Stimulated activated CD8-positive, alpha-beta memory T cell treated with anti-CD3 and anti-CD28 coated beads, Interleukin-4, amount 100 ng/mL, for 48 hours (primary cell): ENCODE measurements at places on chromosomes 4 and X.

DNA sequence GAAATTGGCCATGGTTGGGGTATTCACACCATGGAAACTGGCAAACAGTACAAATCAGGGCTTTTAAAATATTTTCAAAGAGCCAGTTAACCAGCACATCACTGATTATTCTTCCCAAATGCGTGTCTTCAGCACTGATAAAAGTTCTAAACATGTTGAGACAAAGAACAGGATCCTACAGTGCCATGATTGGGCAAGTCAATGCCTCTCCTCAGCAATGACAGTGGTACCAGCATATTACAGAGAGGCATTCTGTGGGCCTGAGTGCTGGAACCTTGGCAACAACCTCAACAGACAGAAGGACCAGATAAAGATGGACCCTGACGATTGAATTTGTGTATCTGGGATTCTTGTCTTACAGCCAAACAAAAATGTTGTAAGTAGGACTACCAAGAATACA lies 108.9 kb downstream of the EFHC2 start:
- DNase-seq: no peak

DNA sequence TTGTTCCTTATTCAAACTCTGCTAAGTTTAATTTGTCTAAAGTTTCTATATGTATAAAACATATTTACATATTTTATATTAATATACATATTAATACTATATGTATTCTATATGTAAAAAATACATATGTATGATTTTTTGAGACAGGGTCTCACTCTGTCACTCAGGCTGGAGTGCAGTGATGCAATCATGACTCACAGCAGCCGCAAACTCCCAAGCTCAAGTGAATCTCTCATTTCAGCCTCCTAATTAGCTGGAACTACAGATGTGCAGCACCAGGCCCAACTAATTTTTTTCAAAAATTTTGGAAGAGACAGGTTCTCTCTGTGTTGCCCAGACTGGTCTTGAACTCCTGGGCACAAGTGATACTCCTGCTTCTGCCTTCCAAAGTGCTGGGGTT lies 684.9 kb downstream of the TRAM1L1 start:
- no peak for DNase-seq

- DNase-seq: peak; percentile 34
Observed at GRCh38 chr4:17112292-17112659, 213.8 kb upstream of the LDB2 start.

- DNase-seq: no peak
Observed at GRCh38 chrX:134287346-134287745, 50.4 kb downstream of the CCDC160 start.

GRCh38 chr4:25862411-25863346 lies at the start of gene SEL1L3:
Gene SEL1L3 (minus strand): TSS chr4:25862988. CDS start chr4:25862836, 152 bp downstream.
- DNase-seq: peak; percentile 71

- DNase-seq: peak; percentile 24
Observed at GRCh38 chr4:148735432-148736155, 293.4 kb upstream of the NR3C2 start.

DNA sequence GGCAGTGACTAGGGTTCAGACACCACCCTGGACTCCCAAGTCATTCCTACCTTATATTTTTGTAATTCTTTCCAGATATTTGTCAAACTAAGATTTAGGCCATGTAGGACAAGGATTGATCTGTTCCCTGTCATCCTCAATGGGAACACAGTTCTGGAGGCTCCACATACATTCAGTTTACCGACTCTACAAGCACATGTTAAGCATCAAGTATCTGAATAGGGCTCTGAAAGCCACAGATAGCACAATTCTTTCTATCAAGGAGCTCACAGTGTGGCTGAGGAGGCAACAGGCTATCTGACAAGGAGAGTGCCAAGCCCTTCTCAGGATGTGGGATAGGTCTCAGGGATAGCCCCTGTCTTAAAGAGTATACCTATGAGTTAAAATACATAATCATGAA lies 37.0 kb upstream of the CXCL8 start:
- no peak for DNase-seq

GRCh38 chrX:45830343-45830742 lies 629.7 kb upstream of the DIPK2B start:
- no peak for DNase-seq

GRCh38 chrX:109345856-109346255 lies 136.0 kb downstream of the GUCY2F start:
- DNase-seq: no peak

DNA sequence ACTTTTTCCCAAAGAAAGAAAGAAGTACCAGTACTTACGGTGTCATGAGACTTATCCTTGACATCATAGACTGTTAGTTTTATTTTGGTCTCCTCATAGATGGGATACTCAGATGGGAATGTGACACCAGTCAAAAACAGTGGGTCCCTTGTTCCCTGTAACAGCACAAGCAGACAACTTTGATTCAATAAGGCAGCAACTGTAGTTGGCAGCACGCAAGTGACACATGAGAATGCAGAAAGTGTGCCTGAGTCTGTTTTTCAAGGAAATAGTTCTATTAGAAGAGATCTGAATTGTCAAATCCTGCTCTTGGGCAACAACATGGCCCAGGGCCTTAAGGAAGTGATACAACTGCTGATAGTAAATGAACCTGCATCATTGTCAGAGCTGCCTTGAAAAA lies 443.2 kb downstream of the INPP4B start:
- DNase-seq: no peak

GRCh38 chr4:139817657-139818452 lies 152.2 kb downstream of the MGST2 start:
- DNase-seq: no peak

DNA sequence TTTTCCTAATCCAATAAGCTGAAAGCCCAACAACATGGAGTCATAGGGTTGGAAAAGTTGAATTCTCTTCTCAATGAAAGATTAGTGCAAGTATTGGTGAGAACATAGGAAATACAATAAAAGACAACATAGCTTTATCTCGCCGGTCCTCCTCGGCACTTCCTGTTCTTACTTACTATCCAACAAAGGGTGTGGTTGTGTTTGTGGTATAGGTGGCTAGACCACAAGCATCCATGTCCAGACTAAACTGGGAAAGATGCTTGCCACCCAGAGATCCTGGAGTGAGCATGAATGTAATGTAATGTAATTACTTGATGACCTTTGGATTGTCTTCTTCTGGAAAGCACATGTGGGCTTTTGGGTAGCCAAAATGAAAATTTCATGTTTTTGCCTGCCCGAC lies 223.8 kb downstream of the CPE start:
- DNase-seq: no peak

- DNase-seq: no peak
Observed at GRCh38 chr4:9988363-9988749, 32.9 kb downstream of the SLC2A9 start.

- DNase-seq: no peak
Observed at GRCh38 chr4:34953145-34953799, 1291.0 kb downstream of the ARAP2 start.

DNA sequence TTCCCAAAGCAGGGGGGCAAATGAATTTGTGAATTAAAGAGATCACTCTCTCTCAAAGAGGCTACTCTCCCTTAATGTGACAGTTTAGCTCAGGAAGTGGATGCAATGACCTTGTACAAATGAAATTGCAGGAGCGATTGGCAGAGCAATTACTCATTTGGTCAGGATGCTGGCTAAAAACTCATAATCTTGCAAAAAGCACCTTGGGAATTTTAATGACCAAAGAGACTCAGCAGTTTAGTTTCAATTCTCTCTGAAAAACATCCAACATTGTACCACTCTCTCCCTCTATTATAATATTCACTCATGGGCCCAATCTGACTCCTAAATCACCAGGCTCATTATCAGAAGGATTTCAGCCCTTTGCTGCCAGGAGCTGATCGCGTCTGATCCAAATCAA lies 26.1 kb downstream of the PDGFC start:
- DNase-seq: no peak

GRCh38 chrX:136816975-136817374 lies 36.2 kb upstream of the ARHGEF6 start:
- DNase-seq: no peak

- no peak for DNase-seq
Observed at GRCh38 chrX:55213381-55213780, 6.8 kb upstream of the PAGE5 start.

DNA sequence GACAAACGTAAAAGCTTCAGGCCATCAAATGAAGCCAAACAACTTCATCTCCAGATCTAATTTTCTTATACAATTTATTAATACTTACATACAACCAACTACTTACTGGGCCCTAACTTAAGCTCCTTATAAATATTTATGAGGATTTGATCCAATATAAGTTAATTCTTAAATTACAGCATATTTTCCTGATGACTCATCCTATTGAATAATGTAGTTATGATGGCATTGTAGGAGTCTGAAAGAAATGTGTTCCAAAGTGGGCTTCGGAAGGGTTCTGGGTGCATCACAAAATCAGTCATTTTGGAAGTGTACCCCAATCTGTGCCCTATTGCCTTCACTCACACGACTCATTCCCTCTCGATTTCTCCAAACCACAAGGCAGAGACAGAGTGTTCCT lies 455.1 kb upstream of the CTSO start:
- no peak for DNase-seq

GRCh38 chr4:56684320-56685050 lies 3.4 kb upstream of the HOPX start:
- DNase-seq: no peak

GRCh38 chr4:5821665-5822358 lies 71.1 kb downstream of the CRMP1 start:
- DNase-seq: peak; percentile 51

DNA sequence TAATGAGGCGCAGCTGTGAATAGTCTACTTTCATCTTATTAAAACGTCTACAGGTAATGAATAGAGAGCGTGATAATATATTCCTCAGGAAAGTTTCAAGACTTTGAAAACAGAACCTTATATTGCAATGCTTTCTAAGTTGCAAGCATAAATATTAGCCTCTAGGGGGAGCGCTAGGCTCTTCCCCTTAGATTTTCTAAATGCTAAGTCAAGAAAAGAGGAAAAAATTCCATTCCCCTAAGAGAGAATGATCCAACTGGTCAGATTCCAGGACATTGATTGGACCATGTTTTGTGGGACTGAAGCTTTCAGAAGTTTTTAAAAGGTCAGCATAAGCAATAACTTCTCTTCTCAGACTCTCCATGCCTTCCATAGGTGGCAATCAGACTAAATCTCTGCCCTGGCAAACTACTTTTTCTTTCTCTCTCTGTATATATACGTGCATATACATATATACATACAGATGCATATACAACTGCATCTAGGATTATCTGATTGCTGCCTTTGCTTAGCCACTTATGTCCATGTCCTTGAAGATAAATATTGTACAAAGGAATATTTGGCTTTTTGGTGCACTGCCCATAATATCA lies 492.9 kb downstream of the INPP4B start:
- no peak for DNase-seq

- DNase-seq: no peak
Observed at GRCh38 chrX:15758140-15758539, 20.1 kb downstream of the CA5B start.

GRCh38 chr4:14749910-14750309 lies 252.4 kb upstream of the CPEB2 start:
- DNase-seq: peak; percentile 24

GRCh38 chr4:175459571-175459970 lies 352.5 kb downstream of the GPM6A start:
- no peak for DNase-seq

- DNase-seq: no peak
Observed at GRCh38 chr4:19213388-19213787, 1038.3 kb upstream of the SLIT2 start.

- no peak for DNase-seq
Observed at GRCh38 chr4:23614284-23614892, 275.5 kb downstream of the PPARGC1A start.
